ENCODE measurements at places on chromosomes 2 and 18. TPM values are rescaled to one million over a fixed set of nuclear protein-coding genes. Genes with fewer than 3 reads are reported as not detected.

Gene ABI2
- total RNA-seq = 113 TPM

- H3K27ac ChIP-seq = no peak overlapping the region
- no peak for DNase-seq
- H3K36me3 ChIP-seq = no peaks in the 10 kb centered on the region
- peaks cover 6% of the 10 kb centered on the region for H3K4me1 ChIP-seq
Measured at GRCh38 chr18:46619559-46619958, 37.5 kb downstream of the LOXHD1 start.

- no peak overlapping the region for H3K27ac ChIP-seq
- no peaks in the 10 kb centered on the region for H3K27me3 ChIP-seq
- no peak for DNase-seq
- H3K4me3 ChIP-seq = no peak overlapping the region
Measured at GRCh38 chr2:173032032-173032431, 43.6 kb upstream of the MAP3K20 start.

DNA sequence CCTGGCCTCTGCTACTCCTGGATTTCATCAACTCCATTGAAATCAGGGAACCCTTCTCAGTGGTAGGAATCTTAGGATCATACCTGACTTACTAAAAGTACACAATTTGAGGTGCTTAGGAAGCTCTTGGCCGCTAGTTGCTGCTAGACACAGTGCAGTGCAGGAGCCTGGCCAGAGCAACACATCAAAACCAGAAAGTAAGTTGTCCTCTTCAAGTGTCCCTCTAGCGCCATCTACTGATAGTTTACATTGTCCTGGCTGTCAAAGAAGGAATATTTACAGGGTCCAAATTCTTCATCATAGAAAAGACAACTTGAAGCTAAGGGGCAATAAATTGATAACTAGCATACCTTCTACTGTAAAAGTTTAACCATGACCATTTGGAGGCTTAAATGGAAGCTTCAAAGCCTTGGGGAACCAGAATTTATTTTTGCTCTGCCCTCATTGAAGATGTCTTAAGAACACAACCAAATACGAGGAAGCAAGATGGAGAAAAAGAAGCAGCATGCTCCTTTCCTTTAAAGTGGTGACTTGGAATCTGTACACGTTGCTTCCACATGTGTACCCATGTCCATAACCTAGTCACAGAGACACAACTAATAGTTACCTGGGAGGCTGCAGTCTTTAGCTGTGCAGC, 889.1 kb upstream of the GCFC2 start:
- H3K36me3 ChIP-seq = no peaks in the 10 kb centered on the region
- no peak overlapping the region for H3K4me3 ChIP-seq
- peak; percentile 33 for DNase-seq
- H3K4me1 ChIP-seq = no peaks in the 10 kb centered on the region

Gene GALR1
- 0.72 TPM for total RNA-seq

DNA sequence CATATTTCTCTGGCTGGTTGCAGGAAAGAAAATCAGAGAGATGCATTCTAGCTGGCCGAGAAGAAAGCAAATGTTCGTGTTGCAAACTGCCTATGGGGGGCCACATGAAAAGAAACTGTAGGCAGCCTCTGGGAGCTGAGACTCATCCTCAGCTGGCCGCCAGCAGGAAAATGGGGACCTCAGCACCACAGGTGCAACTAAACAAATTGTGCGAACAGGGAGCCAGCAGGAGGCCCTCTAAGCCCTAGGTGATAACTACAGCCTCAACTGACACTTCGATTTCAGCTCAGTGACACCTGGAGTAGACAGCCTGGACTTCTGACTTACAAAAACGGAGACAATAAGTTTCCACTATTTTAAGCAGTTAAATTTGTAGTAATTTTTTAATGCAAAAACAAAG, 107.3 kb downstream of the DTNB start:
- no peak overlapping the region for H3K4me3 ChIP-seq
- H3K4me1 ChIP-seq = no peaks in the 10 kb centered on the region
- H3K36me3 ChIP-seq = no peaks in the 10 kb centered on the region
- H3K27me3 ChIP-seq = no peaks in the 10 kb centered on the region

DNA sequence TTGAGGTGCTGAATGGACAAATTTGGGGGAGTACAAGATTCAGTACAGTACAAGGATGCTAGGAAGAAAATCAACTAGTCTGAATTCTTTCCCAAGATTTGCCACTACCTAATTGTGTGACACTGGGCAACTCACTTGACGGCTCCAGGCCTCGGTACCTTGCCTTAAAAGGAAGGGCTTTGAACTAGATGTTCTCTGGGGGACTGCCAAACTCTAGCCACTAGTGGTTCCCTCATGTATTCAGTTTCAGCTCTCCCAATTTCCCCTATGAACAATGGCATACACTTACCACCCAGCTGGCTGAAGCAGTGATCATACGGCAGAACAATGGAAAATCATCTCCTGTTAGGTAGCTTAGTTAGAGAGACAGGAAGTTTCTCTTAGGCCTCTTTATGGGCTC, 73.4 kb downstream of the VWC2L start:
- H3K27ac ChIP-seq = no peak overlapping the region
- DNase-seq = no peak
- H3K4me3 ChIP-seq = no peak overlapping the region
- H3K36me3 ChIP-seq = no peaks in the 10 kb centered on the region

Gene SIX3
- total RNA-seq = 0.28 TPM

DNA sequence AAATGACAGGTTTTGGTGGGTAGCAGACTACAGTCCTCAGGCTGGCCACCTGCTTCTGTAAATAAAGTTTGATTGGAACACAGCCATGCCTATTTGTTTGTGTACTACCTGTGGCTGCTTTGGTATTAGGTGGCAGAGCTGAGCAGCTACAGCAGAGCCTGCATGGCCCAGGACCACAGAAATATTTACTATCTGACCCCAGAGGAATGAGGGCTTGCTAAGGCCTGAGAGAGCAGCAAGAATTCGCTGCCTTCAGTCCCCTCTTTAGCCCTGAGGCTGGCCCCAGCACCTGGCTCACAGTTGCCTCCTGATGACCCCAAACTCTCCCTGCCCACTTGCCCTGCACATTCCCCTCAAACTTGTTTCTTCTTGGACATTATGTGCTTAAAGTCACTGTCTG, 32.5 kb downstream of the POLR1A start:
- peaks cover 74% of the 10 kb centered on the region for H3K36me3 ChIP-seq
- no peak overlapping the region for H3K4me3 ChIP-seq
- H3K27me3 ChIP-seq = no peaks in the 10 kb centered on the region

Gene SLC38A11
- 3.1 TPM for total RNA-seq

DNA sequence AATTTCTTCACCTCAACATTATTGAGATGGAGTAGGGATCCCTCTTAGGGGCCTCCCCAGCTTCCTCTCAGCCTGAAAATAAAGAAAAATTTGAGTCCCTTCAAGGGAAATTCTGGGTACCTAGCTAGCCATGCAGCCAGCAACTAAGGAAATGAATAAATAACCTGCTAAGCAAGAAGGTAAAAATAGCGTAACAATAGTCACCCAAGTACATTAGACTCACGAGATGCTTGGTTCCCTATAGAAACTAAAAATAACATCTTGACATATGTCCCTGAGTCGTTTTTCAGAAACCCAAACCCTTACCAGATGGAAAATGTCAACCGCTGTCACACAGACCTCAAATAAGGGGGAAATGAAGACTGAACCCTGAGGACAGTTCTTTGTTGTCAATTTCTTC, 51.9 kb downstream of the CACNB4 start:
- H3K4me3 ChIP-seq = no peak overlapping the region
- no peaks in the 10 kb centered on the region for H3K27me3 ChIP-seq
- no peak overlapping the region for H3K27ac ChIP-seq
- DNase-seq = no peak
- peaks cover 5% of the 10 kb centered on the region for H3K4me1 ChIP-seq
- no peaks in the 10 kb centered on the region for H3K36me3 ChIP-seq

- no peaks in the 10 kb centered on the region for H3K4me1 ChIP-seq
- H3K4me3 ChIP-seq = no peak overlapping the region
- no peaks in the 10 kb centered on the region for H3K36me3 ChIP-seq
- no peaks in the 10 kb centered on the region for H3K27me3 ChIP-seq
- no peak overlapping the region for H3K27ac ChIP-seq
Measured at GRCh38 chr2:156065912-156066311, 266.6 kb downstream of the NR4A2 start.

Gene AKAIN1
- 1.9 TPM for total RNA-seq

Gene APOB
- 0.69 TPM for total RNA-seq

DNA sequence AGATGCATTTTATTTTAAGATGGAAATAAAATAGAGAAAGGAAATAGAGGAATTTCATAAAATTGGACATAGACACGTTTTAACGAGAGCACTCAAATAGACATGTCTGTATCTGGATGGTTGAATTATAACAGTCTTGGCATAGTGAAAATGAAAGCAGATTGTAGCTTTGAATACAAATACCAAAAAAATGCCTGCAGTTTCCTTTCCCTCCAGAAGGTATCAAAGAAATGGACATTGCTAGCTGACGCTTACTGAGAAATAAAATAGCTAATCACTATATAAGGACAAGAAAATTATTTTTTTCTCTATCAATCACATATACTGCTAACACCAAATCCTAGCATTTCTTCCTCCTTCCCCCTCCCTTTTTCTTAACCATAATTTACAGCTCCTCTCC, 11.4 kb upstream of the MAPRE2 start:
- peak; percentile 16 for DNase-seq
- no peak overlapping the region for H3K27ac ChIP-seq
- H3K4me1 ChIP-seq = no peaks in the 10 kb centered on the region
- no peaks in the 10 kb centered on the region for H3K36me3 ChIP-seq
- no peaks in the 10 kb centered on the region for H3K27me3 ChIP-seq
- H3K4me3 ChIP-seq = no peak overlapping the region

GRCh38 chr2:8230466-8230865, 451.4 kb upstream of the ID2 start:
- H3K27ac ChIP-seq = no peak overlapping the region
- no peak overlapping the region for H3K4me3 ChIP-seq
- no peak for DNase-seq
- H3K36me3 ChIP-seq = no peaks in the 10 kb centered on the region
- no peaks in the 10 kb centered on the region for H3K4me1 ChIP-seq

DNA sequence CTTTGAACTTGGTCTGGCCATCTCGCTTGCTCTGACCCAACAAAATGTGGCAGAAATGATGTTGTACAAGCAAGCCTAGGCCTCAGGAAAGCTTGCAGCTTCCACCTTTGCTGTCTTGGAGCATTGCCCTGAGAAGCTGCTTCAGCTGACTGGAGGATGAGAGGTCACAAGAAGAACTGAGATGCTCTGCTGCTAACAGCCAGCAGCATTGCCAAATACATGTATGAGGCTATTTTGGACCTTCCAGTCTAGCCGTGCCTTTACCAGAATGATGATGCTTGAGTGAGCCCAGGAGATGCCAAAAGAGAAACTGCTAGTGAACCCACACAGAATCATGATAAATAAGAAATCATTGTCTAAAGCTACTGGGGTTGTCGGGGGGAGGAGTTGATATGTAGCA, 13.2 kb upstream of the ITGAV start:
- H3K4me1 ChIP-seq = no peaks in the 10 kb centered on the region
- no peak for DNase-seq
- H3K4me3 ChIP-seq = no peak overlapping the region
- H3K27ac ChIP-seq = no peak overlapping the region

DNA sequence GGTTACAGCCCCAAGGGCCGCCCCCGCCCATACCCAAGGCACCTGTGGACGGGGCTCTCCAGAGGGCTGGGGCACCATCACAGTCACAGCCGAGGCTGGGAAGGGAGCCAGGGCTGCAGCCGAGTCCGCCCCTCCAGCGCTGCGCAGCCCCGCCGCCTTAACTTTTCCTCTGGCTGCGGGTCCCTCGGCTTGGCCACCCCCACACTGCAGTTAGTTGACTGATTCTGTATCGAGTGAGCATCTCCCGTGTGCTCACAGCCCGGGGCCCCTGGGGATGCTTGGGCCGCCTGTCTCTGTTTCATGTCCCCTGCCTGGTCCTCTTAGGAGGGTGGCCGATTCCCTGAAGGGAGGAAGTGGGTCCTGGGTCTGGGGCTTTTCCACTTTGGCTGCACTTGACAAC, 33.7 kb downstream of the EMILIN2 start:
- no peak overlapping the region for H3K4me3 ChIP-seq
- H3K36me3 ChIP-seq = no peaks in the 10 kb centered on the region
- H3K4me1 ChIP-seq = peaks cover 5% of the 10 kb centered on the region
- H3K27ac ChIP-seq = peak overlapping the region; percentile 82

- H3K4me1 ChIP-seq = no peaks in the 10 kb centered on the region
- H3K4me3 ChIP-seq = no peak overlapping the region
- H3K36me3 ChIP-seq = no peaks in the 10 kb centered on the region
Measured at GRCh38 chr2:198053148-198053547, 248.8 kb downstream of the PLCL1 start.

All from spinal cord (tissue), 10 donors.